Motor neuron (in vitro differentiated cells): ENCODE measurements at places on chromosomes 3 and 15. TPM values are rescaled to one million over a fixed set of nuclear protein-coding genes. Genes with fewer than 3 reads are reported as not detected.

- ATAC-seq = peak; percentile 4
Observed at GRCh38 chr15:40439461-40439959, 1.2 kb upstream of the BAHD1 start.

The LTK gene
- total RNA-seq = 2.9 and 3.3 TPM in 2 replicates

DNA sequence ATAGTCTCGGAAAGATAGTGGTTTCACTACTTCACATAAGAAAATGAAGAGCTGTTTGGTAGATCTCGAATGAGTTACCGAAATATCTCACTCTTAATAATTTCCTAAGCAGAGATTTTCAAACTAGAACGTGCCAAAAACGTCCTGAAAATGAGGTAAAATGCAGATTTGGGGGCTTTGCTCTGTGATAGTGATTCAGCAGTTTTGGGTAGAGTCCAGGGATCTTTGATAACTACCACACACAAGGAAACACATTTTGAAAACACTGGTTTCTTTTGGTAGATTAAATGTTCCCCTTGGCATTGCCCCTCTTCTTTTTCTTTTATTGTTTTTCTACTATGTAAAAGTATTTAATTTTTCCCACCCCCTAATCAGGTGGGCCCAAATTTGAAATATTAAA lies 125.9 kb downstream of the EBLN2 start:
- ATAC-seq = no peak

The ALG1L2 gene
- 0.22 and 0.88 TPM in 2 replicates for total RNA-seq

DNA sequence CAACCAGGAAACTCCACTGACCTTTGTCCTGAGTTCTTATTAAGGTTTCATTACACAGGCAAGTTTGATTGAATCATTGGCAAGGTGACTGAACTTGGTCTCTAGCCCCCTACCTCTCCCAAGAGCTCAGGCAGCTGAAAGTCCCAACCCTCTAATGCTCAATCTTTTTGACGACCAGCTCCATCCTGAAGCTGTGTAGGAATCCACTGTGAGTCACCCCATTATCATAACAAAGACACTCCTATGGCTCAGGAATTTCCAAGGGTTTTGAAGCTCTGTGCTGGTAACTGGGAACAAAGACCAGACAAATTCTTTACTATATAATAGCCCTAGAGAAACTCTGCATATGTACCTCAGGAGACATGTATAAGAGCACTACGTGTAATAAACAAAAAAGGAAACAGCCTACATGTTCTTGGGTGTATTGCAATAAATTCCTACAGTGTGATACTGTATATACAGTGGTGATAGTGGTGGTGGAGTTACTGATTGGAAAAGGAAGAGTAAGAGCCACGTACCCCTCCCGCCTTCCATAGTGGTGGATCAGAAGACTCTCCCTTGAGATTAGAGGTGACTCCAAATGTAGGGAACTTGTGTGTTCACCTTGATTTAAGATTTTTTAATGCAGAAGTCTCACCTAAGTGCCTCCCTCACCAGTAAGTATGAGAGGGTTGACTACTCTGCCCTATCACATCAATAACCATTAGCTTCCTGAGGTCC lies 116.6 kb downstream of the ST8SIA2 start:
- peak; percentile 97 for ATAC-seq

DNA sequence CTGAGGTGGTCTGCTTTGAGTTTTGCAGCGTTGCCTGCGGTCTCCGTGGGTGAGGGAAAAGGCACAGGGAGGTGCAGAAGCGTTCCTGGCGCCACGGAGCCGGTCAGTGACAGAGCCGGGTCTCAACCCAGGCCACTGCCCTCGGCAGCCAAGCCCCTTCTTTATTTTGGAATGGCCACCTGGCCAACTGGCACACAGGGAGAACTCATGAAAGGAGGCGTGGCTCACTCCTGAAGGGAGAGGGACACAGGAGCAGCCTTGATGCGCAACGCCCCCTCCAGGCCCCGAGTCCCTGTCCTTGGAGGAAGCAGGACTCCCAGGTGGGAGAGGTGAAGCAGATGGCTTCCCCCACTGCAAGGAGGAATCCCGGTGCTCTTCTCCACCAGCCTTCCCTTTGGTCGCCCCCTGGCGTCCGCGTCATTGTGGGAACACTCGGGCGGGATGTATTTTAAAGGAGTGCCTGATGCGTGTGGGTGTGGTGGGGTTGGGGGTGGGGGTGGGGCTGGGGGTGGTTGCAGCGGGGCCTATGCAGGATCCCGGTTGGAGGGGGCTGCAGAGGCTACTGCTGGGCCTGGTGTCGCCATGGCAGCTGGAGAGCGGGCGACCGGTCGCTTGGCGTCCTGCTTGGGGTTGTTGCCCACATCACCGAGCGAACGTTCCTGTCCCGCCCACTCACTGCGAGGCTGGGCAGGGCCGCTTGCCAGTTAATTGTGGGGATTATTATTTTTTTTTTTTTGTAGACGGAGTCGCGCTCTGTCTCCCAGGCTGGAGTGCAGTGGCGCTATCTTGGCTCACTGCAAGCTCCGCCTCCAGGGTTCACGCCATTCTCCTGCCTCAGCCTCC lies 32.6 kb downstream of the APBA2 start:
- peak; percentile 52 for ATAC-seq

- peak; percentile 36 for ATAC-seq
Observed at GRCh38 chr3:120275618-120276017, 9.4 kb downstream of the GPR156 start.

GRCh38 chr3:17315897-17316296 lies 426.5 kb downstream of the TBC1D5 start:
- no peak for ATAC-seq

DNA sequence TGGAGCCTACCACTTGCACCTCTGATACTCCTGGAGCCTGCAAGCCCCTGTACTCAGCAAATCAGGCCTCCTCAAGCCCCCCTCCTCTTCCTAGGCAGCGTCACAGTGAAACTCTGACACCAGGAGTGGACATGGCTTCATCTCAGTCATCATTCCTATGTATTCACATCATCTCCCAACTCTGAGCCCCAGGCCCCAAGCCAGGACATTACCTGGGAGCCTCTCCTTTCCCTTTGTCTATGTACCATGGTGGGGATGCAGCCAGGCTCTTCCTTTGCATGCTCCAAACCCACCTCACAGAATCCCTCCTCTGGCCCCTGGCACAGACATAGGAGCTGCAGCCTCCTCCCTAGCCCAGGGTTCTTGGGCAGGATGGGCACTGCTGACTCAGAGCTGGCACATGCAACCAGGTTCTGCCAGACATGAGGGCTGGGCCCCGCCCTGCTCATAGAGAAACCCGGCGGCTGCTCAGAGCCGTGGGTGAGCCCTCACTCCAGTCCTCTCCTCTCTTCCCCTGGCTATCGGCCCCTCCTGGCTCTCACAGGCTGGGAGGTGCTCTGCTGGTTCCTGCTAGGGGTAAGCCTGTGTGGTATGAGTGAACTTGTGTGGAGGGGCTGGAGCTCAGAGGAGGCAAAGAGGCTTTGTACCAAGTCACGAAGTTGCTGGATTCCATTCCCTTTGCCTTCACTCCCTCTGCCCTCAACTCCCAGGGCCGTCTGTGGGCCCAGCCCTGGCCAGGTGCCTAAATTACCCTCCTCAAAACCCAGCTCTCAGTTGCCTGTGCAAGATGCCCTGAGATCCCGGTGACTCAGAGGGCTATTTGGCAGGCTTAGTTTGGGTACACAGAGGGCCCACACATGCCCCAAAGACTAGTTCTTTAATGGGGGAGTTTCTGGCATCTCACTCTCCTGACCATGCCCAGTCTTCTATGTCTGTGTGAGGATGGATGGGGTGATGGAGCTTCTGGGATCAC lies 1.9 kb upstream of the PLCD1 start:
- ATAC-seq = peak; percentile 11

The ACAN gene
- 0.15 and 0.24 TPM in 2 replicates for total RNA-seq

DNA sequence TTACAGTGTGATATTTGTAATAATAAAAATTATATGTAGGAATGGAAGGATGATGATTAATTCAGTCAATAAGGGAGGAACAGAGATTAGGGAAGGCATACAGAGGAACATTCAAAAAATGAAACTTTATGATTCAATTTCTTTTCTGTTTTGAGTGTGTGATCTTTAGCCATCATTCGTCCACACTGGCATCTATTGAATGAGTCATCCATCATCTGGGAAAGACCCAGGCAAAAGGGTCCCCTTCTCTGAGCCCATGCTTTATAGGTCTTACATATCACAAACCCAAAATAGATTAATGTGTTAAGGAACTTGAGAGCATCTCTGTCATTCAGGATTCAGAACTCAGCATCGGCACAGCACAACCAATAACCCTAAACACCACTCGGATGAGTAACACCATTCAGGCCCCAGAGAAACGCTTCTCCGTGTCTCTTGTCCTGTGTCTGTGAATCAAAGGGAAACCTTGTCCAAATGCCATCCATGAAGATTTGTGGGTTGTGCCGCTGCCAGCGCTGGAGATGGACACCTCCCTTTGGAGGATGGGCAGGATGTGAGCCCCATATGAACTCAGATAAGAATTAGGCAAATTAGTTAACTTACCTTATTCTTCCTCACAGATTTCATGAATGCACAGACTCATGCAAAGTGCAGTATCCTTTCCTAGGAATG lies 21.7 kb upstream of the TPM1 start:
- ATAC-seq = no peak

The CCDC39 gene
- total RNA-seq = 10.9 and 11.3 TPM in 2 replicates

The ADPRH gene
- 0.25 and 0.27 TPM in 2 replicates for total RNA-seq

The SPESP1 gene
- 0.13 TPM in 1 of 2 replicates, not detected in the other for total RNA-seq

The DUOX2 gene
- 0.81 TPM in 1 of 2 replicates, not detected in the other for total RNA-seq

GRCh38 chr15:96097661-96098060 lies 232.8 kb upstream of the NR2F2 start:
- ATAC-seq = no peak

The PRICKLE2 gene
- 12.6 and 12.8 TPM in 2 replicates for total RNA-seq

- ATAC-seq = peak; percentile 72
Observed at GRCh38 chr15:101496198-101496986, 6.9 kb upstream of the PCSK6 start.

The TRPM1 gene
- total RNA-seq = 1.8 and 3.6 TPM in 2 replicates

The SI gene
- not detected in 2 replicates for total RNA-seq

DNA sequence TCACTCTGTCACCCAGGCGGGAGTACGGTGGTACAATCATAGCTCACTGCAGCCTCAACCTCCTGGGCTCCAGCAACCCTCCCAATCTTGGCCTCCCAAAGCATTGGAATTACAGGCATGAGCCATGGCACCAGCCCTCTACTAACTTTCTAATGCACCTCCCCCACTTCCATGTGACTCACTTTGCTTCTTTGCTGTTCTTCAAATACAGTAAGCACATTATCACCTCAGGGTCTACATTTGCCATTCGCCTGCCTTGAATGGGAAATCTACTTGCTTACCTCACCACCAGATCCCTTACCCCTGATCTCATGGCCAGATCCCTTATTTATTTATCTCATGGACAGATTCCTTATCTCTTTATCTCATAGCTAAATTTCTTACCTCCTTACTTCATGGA lies 235.3 kb downstream of the KCNMB2 start:
- ATAC-seq = no peak

- peak; percentile 84 for ATAC-seq
Observed at GRCh38 chr15:39432912-39433348, 147.9 kb upstream of the THBS1 start.

DNA sequence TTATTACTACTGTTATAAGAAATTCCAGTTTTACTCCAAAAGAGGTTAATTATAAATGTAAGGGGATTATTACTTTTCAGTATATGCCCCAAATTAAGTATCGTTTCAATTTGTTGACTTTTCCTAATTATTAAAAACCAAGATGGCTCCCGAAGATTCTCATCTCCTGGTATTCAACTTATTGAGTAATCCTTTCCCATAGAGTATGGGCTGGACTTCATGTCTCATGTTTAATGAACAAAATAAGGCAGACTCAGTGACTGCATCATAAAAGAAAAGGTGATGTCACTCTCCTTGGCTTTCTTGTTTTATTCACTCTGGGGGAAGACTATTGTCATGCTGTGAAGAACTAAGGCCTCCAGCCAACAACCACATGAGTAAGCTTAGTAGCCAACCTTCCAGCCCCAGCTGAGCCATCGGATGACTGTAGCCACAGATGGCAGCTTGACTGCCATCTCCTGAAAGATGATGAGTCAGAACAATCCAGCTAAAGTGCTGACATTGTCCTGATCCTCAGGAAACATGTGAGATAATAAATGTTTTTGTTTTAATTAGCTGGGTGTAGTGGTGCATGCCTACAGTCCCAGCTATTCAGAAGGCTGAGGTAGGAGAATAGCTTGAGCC lies 17.3 kb downstream of the IGF2BP2 start:
- peak; percentile 61 for ATAC-seq

GRCh38 chr3:100893590-100893989 lies 99.6 kb downstream of the ABI3BP start:
- ATAC-seq = no peak

The CFAP92 gene
- total RNA-seq = 0.27 and 0.46 TPM in 2 replicates

DNA sequence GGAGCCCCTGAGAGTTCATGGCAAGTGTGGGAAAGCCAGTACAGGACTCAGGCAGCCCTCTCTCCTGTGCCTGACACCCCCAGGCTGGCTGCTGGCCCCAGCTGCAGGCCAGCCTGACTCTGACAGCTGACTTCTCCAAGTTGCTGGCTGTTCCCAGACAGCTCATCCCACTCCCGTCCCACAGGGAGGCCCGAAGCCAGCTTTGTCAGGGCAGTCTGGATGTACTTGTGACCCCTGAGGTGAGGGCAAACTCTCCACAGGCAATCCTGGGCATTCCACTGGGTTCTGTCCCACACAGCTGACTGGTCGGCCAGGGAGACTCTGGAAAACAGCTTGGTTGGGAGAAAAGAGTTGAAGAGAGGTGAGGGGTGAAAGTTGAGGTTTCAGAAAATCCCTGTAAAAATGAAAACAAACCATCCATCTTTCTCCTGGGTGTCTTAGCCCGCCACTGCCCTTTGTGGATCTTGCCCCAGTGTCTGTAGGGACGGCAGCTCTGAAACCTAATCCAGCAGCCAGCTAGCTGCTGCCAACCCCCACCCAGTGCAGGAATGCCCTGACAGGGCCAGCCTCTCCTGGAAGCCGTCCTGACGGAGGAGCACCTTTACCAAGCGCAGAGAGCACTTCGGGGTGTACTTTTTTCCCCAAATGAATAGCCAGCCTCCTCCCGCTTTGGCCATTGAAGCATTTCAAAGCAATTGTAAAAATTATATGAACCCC lies 87.9 kb downstream of the DNAJB8 start:
- peak; percentile 41 for ATAC-seq

DNA sequence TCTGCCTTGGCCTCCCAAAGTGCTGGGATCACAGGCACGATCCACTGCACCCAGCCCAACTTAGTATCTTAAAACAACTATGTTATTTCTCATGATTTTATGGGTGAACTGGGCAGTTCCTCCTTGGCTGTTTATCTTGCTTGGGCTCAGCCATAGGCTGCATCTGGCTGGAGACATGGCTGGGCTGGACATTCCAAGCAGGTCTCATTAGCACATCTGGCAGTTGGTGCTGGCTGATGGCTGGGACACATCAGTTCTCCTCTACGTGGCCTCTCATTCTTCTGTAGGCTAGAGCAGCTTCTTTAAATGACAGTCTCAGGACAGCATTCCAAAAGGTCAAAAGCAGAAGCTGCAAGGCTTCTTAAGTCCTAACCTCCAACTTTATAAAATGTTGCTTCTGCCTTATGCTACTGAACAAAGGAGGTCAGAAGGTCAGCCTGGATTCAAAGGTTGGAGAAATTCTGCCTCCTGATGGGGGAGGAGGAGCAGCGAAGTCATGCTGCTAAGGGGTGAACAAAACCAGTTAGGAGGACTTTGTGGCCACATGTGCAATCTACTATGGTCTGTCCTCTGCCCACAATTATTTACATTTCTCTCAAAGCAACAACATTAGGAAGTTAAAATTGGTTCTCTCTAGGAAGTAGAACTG lies 144.0 kb downstream of the AQP9 start:
- ATAC-seq = no peak

- ATAC-seq = no peak
Observed at GRCh38 chr3:187005827-187006481, 75.6 kb downstream of the ST6GAL1 start.
